Stimulated activated CD8-positive, alpha-beta memory T cell treated with anti-CD3 and anti-CD28 coated beads, Interleukin-7, amount 100 ng/mL, for 1 hour (primary cell): ENCODE measurements at places on chromosomes 7 and 10.

DNA sequence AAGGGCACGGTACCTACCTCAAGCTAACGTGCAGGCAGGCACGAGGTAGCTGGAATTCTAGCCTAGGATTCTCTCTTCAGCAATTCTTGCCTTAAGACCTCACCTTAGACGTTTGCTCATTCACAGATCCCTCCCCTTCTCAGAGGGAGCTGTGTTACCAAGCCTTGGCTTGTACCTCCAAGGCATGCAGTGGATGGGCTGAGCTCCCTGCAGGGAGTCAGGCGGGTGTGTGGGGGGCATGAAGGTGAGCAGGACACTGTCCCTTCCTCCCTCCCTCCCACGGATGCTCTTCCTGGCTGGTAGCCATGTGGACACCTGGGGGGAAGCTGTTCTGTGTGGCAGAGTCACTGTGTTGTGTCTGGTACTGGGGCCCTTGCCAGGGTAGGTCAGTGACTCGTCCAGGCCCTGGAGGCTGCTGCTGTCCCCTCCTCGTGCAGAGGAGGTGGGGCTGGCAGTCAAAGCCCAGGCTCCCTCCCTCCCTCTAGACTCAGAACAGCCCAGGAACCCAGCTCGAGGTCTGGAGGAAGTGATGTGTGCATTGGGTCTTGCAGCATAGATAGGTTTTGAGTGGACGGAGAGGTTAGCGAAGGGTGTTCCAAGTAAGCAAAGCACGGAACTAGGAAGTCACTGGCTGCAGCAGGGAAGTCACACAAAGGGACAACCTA is 222.2 kb upstream of the SH2B2 start:
- DNase-seq, result no peak

DNA sequence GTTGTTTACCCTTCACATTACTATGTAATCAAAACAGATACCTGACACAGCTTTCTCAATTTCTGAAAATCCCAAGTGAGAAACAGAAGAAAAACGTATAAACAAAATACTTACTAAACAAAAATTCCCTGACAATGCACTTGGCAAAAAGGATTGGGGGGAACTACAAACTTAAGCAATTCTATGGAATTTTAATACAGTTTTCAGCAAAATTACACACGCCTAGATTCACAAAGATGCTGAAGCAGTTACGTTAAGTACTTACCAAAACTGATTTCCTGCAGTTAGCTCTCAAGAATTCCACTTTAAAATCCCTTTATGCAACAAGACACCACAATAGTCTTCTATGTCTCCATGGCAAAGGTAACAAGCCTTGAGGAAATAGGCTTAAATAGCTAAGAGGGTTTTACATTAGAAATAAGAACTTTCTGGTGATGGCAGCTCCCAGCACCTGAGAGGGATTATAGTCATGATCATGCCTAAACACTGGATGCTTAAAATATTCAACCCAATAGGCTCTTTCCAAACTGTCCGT is 10.8 kb downstream of the TOMM7 start:
- DNase-seq, result no peak

- no peak for DNase-seq
Measured at GRCh38 chr7:85567983-85568382, 381.1 kb upstream of the SEMA3D start.

- no peak for DNase-seq
Measured at GRCh38 chr10:124160176-124160575, 66.8 kb upstream of the CHST15 start.

- DNase-seq, result no peak
Measured at GRCh38 chr7:94567396-94567795, 57.8 kb downstream of the CASD1 start.

- DNase-seq, result no peak
Measured at GRCh38 chr7:67553378-67553777, 556.7 kb downstream of the TYW1 start.

DNA sequence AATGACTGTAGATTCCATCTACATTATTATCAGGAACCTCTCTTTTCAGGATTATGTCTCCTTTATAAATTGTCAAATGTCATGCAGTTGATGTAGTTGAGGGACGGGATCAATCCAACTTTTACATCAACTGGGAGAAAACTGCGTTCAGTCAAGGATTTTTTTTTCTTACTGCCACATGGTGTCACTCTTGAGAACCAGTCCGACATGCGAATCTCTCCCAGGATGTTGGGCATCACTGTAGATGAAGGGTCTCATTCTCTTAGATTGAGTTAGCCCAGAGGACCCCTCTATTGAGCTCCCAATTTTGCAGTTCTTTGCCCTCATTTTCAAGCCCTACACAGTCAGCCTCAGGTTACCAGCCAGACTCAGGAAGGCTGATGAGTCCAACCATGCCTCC is 120.3 kb upstream of the PTPRZ1 start:
- DNase-seq, result no peak

GRCh38 chr10:125451319-125451718 is 231.6 kb downstream of the TEX36 start:
- DNase-seq, result no peak

- DNase-seq, result no peak
Measured at GRCh38 chr10:100725869-100726426, 19.4 kb upstream of the PAX2 start.

GRCh38 chr7:30422922-30423321 is 55.7 kb downstream of the NOD1 start:
- DNase-seq, result no peak

DNA sequence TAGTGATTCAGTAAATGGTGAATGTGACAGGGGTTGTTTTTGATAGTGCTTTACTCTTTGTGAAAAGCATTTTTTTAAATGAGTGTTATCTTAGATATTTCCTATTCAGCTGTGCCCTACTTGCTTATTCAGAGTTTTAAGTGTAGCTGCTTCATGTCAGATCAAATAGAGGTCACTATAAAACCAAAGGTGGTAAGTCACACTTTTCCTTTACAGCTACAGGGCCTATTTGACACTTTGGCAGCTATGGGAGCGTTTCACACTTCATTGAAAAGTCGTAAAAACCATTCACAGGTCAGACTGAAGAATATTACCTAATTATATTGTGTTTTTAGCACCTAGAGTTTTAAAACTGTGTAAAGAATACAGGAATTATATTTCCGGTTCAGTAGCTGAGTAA is 67.3 kb downstream of the ANKIB1 start:
- no peak for DNase-seq

- no peak for DNase-seq
Measured at GRCh38 chr7:74092321-74092963, 8.8 kb downstream of the LIMK1 start.

- no peak for DNase-seq
Measured at GRCh38 chr10:47192273-47192672, 107.7 kb upstream of the GDF10 start.

GRCh38 chr10:31319602-31320549 is 860 bp downstream of the ZEB1 start:
- no peak for DNase-seq

DNA sequence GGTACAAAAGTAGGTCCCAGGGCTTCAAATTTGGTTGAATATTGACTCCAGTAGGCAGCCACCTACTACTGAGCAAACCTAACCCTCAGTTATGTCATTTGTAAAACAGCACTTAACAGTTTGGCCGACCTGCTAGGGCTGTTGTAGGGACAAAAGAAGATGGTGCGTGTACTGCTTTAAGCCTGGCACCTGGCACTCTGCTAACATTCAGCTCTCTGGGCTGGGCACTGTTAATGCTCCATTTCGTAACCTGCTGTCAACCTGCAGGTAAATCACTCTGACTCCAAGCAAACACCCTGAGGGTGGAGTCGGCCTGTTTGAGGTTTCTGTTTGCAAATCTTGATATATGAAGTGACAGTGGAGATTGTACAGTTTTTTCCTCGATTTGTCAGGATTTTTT is 7.2 kb downstream of the ZKSCAN1 start:
- DNase-seq, result no peak
